Retinal pigment epithelial cell (primary cell): ENCODE measurements at places on chromosomes 2 and 18.

- no peak for DNase-seq
These were observed 85.4 kb upstream of the ATG16L1 start for GRCh38 chr2:233165895-233166661.

GRCh38 chr2:101693991-101694588, 3.4 kb upstream of the MAP4K4 start:
- DNase-seq, result no peak

DNA sequence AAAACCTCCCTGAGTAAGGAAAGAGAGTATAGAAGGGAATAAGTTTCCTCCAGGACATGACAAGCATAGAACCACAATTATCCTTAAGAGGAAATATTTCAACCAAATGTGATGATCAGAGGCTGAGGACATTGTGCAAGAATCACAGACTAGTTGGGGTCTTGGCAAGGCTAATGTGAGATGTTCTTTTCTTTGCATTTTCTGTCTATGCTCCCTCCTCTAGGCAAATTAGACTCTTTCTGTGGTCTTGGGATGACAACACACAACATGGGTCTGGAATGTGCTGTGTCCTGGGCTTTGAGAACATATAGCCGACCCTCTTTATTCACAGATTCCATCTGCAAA, 32.0 kb upstream of the IL1RL1 start:
- DNase-seq, result no peak

DNA sequence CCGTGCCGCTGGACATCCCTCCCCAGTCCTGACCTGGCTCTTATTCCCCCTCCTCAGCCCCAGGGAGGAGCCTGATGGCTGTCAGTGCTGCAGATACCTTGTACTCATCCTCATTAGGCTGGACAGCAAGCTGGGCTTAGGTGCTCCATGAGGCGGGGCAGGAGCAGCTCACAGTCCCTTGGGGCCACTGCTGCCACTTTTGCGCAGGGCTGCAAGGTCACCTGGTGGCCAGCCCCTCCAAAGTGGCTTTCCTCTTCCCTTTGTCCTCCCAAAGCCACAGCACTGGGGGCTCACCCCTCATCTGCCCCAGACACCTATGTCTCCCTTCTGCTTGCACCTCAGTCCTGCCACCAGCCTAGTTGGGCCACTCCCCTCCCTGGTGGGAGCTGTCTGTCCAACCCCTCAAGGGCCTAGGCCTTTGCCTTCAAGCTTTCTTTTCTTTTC, 60.8 kb downstream of the FAM168B start:
- DNase-seq, result no peak
